Cerebellar nuclear complex (tissue), 1 donor: ENCODE measurements at places on chromosomes 4 and X.
A peak's percentile ranks its signal among the peaks of the same experiment; 100 is the strongest.

- DNase-seq, result no peak
These were observed 72.7 kb upstream of the HGFAC start for GRCh38 chr4:3368841-3369760.

DNA sequence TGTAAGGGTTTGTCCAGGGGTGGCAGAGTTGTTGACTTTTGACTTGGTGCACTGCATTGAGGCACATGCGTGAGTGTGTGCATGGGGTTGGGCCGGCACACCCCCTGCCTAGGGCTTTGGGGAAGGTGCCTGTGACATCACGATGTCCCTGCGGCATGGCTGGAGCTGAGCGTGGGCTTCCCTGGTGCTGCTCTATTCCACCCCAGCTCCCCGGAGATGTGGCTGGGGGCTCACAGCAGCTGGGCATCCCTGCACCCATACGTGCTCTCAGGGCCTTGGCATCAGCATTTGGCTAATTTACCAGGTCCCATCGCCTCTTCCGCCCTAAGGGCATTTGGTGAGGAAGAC is 5.7 kb downstream of the PSAPL1 start:
- no peak for DNase-seq

DNA sequence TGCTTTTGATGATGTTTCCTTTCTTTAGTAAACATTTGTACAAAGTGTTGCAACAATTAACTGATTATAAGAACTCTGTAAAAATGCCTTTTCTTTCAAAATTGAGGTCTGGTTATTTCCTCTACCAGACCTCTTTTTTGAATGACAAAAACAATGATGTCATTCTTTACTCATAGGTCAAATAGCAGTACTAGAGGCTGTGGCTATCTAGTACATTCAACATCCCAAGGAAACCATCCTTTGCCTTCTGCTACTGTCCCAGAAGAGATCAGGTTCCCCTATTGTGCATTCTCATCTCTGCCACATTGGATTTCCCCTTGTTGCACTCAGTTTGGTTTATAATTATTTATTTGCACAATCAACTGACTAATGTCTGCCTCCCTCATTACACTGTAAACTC is 19.1 kb upstream of the MAD2L1 start:
- DNase-seq, result no peak

DNA sequence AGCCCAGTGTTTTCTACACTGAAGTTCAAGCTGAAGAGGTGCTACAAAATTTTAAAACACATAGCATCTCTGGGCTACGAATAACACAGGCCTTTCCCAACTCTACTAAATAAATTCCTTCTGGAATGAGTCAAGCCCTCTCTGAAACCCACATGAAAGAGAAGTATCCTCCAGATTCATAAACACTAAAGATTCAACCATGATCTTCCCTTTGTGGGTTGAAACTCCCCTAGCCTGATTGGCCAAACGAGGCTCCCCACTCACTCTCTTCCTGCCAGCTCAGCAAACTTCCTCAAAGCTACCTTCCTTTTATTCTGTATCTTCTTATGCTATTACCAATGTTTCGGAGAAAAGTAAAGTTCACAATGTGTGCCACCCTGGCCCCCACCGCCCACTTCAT is 95.4 kb downstream of the NKX6-1 start:
- DNase-seq, result no peak

- no peak for DNase-seq
These were observed 327.8 kb downstream of the CAMK2D start for GRCh38 chr4:113433536-113434246.

DNA sequence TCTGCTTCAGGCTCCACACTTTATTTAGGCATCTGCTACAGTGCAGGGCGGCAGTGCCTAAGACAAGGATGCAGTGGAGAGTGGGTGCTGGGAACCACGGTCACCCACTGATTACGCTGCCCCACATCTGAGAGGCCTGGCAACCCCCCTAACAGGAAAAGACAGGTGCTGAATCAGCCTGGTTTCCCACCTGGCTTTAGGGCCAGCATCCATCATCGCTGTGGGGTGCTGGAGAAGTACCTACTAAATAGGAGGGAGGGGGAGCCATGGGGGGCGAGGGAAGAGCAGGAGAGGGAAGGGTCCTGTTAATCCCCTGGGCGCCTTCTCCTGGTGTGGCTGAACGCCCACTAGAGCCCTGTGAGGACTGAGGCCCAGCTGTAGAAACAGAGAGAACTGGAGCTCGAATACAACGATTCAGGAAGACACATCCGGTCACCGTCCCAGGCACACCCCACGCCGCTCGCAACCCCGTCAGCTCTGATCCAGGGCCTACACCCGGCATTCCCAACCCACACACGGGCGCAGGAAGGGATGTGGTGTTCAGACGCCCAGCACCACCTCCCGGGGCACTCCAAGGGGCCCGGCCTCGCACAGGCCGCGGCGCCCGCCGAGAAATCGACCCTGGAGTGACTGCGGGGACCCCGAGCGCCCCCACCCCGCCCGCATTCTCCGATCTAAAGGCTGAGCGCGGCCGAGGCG is 554 bp downstream of the DCTD start:
- DNase-seq, result peak; percentile 1

GRCh38 chrX:88789825-88790224 is 42.8 kb downstream of the CPXCR1 start:
- DNase-seq, result no peak

- DNase-seq, result no peak
These were observed 41.2 kb upstream of the APLN start for GRCh38 chrX:129695937-129696336.

DNA sequence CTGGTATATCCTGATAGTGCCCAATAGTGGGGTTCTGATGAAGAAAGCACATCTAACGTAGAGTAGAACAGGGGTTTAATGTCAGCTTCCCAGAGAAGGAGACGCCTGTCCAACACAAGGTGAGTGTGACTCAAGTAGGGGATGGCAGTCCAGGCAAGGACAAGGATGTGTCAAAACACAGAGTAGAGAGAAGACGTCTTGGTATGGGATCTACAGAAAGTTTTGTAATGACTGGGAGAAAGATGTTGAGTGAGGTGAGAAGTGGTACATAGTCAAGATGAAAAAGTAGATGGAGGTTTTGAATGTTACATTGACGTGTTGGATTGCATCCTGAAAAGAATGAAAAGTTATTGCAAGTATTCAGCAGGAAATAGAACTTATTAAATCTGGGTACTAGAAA is 124.4 kb downstream of the TMA16 start:
- DNase-seq, result no peak

DNA sequence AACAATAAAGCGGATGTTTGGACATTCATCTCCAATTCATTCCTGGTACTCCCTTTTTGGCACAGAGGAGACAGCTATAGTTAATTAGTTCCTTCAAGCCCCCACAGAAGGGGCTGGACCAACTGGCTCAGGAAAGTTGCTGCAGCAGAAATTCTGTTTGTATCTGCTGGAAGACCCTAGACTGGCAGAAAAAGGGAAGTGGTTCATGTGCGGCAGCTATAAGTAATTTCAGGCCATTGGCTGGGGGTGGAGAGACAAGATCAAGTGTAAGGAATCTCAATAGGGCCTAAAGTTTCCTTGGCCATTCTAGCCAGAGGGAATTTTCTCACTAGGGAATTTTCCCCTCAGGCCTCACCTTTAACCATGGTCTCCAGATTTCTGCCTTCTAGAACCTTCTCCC is 89.9 kb upstream of the DHX15 start:
- DNase-seq, result no peak

DNA sequence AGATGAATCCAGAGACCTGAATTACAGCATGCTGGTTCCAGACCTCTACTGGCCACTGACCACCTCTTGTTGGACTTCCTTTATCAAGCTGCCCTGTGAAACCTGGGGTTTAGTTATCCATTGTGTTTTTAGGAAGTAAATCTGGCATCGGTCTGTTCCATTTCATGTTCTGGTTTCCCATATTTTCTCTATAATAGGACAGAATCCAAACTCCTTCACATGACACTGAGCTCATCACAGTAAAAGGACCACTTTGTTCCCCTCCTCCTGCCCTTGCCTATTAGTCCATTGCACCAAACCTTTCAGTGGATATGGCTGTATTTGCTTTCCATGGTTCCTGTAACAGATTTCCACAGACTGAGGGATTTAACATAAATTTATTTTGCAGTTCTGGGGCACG is 4.0 kb downstream of the MFAP3L start:
- no peak for DNase-seq
